Stimulated activated CD8-positive, alpha-beta memory T cell treated with anti-CD3 and anti-CD28 coated beads, Interleukin-4, amount 100 ng/mL, for 1 hour (primary cell): ENCODE measurements at places on chromosomes 5 and 9.

DNA sequence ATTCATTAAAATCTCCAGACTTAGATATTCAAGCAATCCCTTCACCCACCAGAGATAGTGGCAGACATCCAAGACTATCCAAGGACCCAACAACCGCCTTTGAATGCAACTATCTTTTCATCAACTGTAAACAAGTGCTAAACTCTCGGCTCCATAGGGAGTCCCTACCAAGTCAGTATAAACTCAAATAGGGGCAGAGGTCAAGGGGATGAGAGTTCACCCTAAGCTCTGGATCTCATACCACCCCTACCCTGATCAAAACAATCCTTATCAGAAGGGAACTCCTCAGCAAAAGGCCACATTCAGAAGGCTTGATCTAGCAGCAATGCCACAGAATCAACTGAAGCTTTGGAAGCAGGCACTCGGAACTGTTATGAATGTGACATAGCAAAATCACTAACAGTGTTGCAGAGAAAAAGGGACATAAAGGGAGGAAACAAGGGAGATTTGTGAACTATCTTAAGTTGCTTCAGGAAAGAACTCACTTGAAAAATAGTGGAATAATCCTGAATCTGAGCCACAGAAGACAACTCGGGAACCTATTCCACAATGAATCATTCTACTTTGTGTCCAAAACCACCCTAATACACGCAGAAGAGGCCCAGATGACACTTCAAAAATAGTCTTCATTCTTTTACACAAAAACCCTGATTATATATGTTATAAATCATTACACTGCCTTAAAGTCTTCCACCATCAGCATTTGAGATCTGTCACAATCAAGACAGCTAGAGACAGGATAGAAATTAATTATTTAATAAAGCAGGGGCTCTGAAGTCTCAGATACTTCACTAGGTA lies 49.8 kb downstream of the NR6A1 start:
- DNase-seq: no peak

DNA sequence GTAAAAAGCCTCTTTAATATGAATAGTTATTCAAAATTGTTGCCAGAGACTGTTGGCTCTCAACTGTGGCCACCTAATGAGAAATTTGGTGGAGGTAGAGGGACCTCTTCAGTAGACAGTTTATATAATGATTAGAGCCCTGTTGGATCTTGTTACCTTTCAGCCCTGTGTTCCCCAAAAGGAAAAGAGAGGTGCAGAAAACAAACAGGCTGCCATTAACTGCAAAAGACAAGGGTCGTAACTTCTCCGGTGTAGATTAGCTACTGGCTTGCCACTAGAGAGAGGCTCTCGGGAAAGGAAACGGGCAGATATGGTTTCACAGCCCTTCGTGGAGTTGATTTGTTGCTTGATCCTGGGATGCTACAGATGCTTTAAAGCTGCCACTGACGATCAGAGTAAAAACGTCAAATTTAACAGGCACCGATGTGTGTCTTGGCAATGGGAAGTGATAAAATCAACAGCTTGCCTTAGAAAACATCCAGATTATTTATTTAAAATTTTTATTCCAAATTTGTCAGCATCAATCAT lies 7.8 kb downstream of the FST start:
- DNase-seq: no peak

- no peak for DNase-seq
These were observed 22.6 kb upstream of the SLC46A2 start for GRCh38 chr9:112913326-112913725.

- DNase-seq: no peak
These were observed 9.0 kb downstream of the FCN1 start for GRCh38 chr9:134908524-134909309.

DNA sequence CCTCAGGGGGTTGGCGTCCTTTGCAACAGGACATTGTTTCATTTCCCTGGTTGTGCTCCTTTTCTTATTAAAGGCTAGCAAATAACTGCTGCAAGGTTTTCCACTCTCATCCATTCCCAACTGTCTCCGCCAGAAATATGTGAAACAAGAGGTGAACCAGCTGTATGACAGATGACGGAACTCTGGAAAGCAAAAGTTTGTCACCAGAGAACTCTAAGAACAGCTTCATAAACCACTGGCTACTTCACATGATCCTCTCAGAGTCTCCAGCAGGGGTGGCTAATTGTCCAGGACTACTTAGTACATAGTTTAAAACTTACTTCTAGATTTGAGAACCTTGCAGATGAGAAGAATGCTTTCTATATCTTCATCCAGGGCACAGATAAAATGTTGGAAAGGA lies 195.9 kb upstream of the RAD23B start:
- DNase-seq: no peak

GRCh38 chr5:179409806-179410205 lies 64.5 kb upstream of the ADAMTS2 start:
- DNase-seq: no peak

GRCh38 chr5:38382898-38383297 lies 124.5 kb downstream of the EGFLAM start:
- no peak for DNase-seq

GRCh38 chr5:67021962-67022361 lies 174.6 kb downstream of the CD180 start:
- DNase-seq: no peak

DNA sequence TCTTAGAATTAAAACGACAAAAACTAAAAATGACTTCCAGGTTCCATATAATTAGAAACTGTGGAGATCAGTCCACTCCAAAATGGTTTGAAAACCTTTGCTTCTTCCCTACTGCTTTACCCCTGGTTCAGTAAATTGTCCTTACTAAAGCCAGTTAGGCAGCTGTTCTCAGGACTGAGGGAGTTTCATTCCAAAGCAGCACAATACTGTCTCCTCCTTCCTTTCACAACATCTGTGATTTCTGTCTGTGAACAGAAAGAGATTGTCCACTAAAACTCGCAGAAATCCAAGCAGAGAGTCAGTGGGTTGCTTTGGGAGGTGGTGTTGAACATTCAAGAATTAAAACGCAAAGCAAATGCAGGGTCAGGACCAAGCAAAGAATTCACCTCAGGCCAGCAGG lies 740.8 kb upstream of the ZNF608 start:
- DNase-seq: no peak

DNA sequence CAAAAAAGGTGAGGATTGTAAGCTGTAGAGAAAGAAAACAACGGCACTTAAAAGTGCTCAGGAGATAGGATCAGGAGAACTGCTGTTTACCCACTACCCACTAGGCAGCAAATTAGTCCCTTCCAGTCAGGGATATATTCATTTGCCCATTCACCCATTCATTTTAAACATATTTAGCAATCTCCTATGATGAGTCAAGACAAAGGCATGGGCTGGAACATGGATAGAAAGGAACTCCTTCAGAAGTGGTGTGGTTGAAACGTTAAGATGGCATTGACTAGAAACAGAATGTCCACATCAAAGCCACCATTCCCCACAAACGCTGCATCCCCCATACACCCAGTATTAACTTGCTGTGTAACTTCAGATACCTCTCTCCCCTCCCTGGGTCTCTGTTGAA lies 225.7 kb downstream of the ASTN2 start:
- DNase-seq: no peak
